ENCODE measurements at places on chromosomes 7 and 10. TPM values are rescaled to one million over a fixed set of nuclear protein-coding genes. Genes with fewer than 3 reads are reported as not detected.

The NKX1-2 gene
- polyA plus RNA-seq, result not detected

The SCIN gene
- polyA plus RNA-seq, result 0.56 TPM

The KCNH2 gene
- 4.5 TPM for polyA plus RNA-seq

The TRIM74 gene
- polyA plus RNA-seq, result 3.3 TPM
